Pericardium fibroblast (primary cell): ENCODE measurements at places on chromosomes 2 and 18. TPM values are rescaled to one million over a fixed set of nuclear protein-coding genes. Genes with fewer than 3 reads are reported as not detected.

The DSEL gene
- 23.8 and 32.3 TPM in 2 replicates for total RNA-seq

The ITGA4 gene
- 9.7 and 11.3 TPM in 2 replicates for total RNA-seq

The NFU1 gene
- 38.1 and 41.1 TPM in 2 replicates for total RNA-seq

The CYS1 gene
- 2.1 and 2.3 TPM in 2 replicates for total RNA-seq

The OTOS gene
- total RNA-seq, result not detected in 2 replicates

The SPEG gene
- total RNA-seq, result 22.5 and 32.4 TPM in 2 replicates

The REEP1 gene
- 0.12 and 2.0 TPM in 2 replicates for total RNA-seq

The SPP2 gene
- total RNA-seq, result not detected in 2 replicates

The PAIP2B gene
- total RNA-seq, result 0.35 and 1.9 TPM in 2 replicates

The ANTXR1 gene
- 81.8 and 131 TPM in 2 replicates for total RNA-seq

The NEB gene
- 0.12 and 3.5 TPM in 2 replicates for total RNA-seq

The FAM237A gene
- not detected in 2 replicates for total RNA-seq
